ENCODE measurements at places on chromosomes 13 and 19.

DNA sequence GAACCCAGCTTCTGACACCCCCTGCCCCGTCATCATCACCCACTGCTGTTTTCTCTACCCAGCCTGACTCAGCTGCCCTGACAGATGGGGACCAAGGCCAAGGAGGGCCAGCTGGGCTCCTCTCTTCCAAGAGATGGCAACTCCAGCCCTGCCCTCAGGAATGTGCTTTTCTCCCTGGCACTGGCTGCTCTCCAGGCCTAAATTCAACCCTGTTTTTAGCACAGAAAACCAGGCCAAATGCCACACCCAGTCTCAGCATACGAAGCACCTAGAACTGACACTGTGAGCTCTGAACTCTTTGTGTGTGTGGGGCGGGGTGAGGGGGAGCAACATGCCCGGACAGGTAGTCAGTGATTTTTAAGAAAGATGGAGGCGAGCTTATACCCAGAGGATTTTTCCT is 23.4 kb upstream of the IGFL1 start:
- no peak for DNase-seq

- peak; percentile 97 for DNase-seq
Observed at GRCh38 chr19:54551293-54551692, 22.3 kb upstream of the LILRA2 start.

DNA sequence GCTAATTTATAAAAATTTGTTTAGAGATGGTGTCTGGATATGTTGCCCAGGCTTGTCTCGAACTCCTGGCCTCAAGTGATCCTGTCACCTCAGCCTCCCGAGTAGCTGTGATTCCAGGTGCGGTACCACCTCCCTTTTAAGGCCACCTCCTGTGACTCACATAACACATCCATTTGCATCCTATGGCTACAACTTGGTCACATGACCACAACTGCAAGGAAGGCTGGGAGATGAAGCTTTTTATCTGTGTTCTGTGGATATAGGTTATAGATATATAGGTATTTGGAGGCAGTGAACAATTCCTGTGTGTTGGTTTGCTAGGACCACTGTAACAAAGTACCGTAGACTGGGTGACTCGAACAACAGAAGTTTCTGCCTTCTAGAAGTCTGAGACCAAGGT is 6.0 kb downstream of the SPACA6 start:
- no peak for DNase-seq

- DNase-seq, result no peak
Observed at GRCh38 chr19:29503140-29503758, 22.5 kb upstream of the VSTM2B start.

GRCh38 chr19:33052352-33052972 is 12.2 kb downstream of the RHPN2 start:
- DNase-seq, result no peak

DNA sequence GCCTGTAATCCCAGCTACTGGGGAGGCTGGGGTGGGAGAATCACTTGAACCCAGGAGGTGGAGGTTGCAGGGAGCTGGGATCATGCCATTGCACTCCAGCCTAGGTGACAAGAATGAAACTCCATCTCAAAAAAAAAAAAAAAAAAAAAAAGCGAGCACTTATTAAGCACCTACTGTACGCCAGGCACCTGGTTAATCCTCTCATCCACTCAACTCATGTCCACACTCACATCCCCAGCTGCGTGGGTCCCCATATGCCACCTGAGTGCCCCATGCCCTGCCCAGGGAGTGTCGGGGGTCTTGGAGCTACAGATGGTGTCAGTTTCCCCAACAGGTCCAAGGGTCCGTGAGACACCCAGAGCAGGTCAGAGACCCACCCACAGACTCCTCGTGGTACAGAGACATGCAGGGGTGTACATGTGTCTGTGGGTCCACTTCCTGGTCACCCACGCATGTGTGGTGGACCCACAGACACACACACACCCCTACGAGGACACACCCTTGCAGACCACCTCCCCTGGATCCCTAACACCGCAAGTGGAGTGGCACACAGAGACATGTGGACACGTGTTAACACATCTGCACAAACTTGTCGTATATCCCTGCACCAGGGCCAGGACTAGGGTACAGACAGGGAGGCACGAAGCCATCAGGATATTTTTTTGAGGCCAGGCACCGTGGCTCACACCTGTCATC is 3.5 kb downstream of the INSL3 start:
- no peak for DNase-seq

GRCh38 chr19:54208784-54209057 is 8.1 kb downstream of the RPS9 start:
- no peak for DNase-seq

DNA sequence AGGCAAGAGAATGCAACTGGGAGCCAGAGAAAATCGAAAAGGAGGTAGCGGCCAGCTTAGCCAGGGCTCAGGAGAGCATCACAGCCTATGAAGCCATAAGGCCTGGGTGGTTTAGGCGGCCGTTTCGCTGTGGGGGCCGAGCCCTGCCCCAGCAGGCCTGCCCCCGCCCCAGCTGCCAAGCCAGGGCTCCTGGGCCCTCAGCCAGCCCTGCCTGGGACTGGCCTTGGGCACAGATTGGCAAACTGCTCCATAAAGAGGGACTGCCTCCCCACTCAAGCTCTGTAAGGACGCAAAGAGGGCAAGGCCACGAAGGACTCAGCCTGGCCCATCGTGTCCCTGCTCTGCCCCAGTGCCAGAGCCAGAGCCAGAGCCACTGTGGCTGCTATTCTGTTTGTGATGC is 10.2 kb downstream of the ZNF653 start:
- no peak for DNase-seq

GRCh38 chr19:33302974-33303790 is 848 bp upstream of the CEBPA start:
- DNase-seq, result peak; percentile 52

DNA sequence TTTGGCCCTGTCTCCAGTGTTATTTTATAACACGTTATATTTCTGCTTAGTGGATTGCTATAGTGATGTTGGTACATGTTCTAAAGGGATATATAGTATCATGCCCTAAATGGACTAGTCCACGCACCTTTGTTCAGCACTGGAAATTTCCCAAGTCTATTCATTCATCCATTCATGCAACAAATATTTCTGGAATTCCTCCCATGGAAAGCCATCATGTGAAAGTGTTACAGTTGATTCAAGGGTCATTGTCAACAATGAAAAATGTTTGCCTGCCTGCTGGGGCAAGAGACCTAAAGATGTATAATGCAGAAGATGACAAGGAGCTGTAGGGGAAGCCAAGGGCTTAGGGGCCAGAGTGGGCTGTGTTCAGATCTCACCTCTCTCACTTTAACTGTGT is 10.8 kb upstream of the HSPH1 start:
- no peak for DNase-seq

GRCh38 chr19:6535558-6536137 is 4.8 kb downstream of the TNFSF9 start:
- DNase-seq, result no peak

DNA sequence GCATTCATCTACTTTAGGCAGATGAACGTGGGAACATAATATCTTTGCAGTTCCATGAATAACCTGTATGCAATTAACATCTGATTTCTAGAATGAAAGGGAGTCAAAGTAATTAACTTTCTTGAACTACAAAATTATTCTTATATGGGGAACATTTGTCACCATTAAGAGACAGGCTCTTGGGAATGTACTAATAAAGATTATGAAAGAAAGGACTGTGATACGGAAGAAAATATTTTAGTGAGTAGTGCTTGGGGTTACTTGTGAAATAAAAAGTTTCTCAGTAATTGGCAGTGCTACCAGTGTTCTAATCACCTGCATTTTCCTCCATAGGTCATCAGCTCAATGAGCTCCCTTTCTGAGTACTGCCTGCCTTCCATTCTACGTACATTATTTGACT is 85.4 kb downstream of the FRY start:
- DNase-seq, result no peak

- peak; percentile 46 for DNase-seq
Observed at GRCh38 chr19:40221858-40222619, 3.9 kb upstream of the TTC9B start.

- DNase-seq, result no peak
Observed at GRCh38 chr19:56837492-56838023, 3.0 kb downstream of the PEG3 start.

- no peak for DNase-seq
Observed at GRCh38 chr13:77390391-77390790, 63.5 kb upstream of the MYCBP2 start.

DNA sequence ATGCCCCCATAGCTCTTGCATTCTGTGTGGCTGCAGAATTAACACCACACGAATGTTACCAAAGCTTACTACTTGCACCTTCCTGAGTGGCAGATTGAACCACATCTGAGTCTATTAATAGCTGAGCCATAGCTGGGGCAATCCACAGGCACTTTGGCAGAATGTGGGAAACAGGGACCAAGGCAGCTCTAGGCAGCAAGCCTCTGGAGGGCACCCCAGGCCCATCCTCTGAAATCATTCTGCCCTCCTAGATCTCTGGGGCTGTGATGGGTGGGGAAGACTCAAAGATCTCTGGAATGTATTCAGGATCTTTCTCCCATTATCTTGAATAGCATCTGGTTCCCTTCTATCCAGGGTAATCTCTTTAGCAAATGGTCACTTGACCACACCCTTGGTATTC is 139.3 kb downstream of the TNFRSF19 start:
- DNase-seq, result no peak

DNA sequence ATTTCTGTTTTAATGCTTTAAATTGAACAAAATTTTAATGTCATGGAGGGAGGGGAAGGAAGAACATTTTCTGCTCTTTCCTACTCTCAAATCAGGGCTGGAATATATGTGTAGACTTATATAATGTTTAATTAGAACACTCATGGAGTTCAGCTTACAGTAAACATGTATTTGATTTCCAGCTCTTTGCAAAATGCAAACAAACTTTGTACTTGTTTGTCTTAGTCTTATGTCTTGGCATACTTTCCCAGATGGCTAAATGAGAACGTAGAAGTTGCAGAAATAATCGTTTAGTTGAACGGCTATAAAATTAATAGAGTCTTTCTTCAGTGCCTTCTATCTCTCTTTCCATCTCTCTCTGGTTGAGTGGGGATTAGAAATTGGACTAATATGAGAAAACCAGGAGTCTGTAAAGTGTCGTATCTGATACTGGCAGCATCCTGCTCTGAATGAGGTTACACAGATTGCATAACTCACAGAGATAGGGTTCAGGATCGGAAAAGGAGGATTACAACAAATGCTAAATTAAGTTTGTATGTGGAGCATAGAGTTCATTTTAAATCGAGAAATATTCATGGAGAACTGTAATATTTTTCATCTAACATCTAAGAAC is 82.3 kb downstream of the FGF9 start:
- no peak for DNase-seq

GRCh38 chr13:48939728-48940127 is 36.0 kb upstream of the FNDC3A start:
- DNase-seq, result no peak

DNA sequence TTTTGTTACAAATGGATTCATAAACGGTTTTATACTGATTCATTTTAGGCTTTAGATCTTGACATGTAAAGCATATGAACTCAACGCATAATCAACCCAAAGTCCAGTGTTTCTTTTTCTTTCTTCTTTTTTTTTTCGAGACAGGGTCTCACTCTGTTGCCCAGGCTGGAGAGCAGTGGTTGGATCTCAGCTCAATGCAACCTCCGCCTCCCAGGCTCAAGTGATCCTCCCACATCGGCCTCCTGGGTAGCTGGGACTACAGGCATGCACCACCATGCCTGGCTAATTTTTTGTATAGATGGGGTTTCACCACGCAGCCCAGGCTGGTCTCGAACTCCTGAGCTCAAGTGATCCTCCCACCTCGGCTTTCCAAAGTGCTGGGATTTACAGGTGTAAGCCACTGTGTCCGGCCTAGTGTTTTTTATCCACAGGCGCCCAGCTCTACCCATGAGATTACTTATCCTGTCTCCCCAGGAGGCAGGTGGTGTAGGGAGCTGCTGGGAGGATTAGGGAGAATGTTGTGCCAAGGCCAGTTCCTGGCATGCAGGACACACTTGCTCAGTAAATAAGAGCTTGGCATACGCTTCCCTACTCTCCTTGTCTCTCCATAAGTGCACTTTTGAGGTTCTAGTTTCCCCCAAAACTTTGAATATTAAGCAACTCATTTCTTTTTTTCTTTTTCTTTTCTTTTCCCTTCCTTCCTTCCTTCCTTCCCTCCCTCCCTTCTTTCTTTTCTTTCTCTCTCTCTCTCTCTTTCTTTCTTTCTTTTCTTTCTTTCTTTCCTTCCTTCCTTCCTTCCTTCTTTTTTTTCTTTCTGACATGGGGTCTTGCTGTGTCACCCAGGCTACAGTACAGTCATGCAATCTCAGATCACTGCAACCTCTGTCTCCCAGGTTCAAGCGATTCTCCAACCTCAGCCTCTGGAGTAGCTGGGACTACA is 4.8 kb upstream of the CEBPA start:
- no peak for DNase-seq

DNA sequence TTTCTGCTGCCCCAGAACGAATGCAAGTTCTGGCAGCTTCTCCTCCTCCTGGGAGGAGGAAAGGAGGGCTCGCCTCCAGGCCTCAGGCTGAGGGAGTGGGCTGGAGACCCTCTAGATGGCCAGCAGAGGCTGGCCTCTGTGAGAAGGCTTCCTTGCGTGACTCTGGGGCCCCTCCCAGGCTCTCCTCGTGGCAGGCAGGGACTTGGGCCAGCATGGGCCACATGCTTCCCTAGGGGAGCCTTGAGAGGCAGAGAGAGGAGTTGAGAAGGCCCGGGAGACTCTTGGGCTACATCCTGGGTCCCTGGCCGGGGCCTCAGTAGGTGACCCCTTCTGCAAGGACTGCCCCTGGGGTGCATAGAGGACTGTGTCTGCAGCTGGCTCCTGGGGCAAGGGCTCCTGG is 25.9 kb downstream of the LYL1 start:
- no peak for DNase-seq

- no peak for DNase-seq
Observed at GRCh38 chr13:76715621-76716020, 170.6 kb downstream of the KCTD12 start.

- DNase-seq, result no peak
Observed at GRCh38 chr13:114109641-114110041, 22.8 kb downstream of the RASA3 start.

- DNase-seq, result no peak
Observed at GRCh38 chr19:43695985-43696704, 19.7 kb upstream of the IRGC start.

DNA sequence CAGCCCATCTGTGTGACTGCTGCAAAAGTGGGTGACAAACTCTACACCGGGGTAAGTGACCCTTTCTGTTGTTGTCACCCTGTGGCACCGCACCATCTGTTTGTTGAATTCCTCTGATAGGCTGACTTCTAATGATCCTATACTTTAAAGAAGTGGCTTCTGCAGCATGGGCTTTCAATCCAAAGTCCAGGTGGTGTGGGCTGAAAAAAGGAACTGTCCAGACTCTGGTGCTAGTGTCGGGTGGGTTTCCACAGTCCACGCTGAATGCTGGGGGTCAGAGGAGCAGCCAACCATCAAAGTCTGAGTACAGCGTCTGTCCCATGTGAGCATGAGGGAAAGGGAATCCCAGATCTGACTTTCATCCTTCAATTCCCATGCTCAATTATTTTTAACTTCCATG is 31.6 kb upstream of the SPATA13 start:
- no peak for DNase-seq

- no peak for DNase-seq
Observed at GRCh38 chr13:44768775-44769581, 192.8 kb upstream of the TSC22D1 start.

DNA sequence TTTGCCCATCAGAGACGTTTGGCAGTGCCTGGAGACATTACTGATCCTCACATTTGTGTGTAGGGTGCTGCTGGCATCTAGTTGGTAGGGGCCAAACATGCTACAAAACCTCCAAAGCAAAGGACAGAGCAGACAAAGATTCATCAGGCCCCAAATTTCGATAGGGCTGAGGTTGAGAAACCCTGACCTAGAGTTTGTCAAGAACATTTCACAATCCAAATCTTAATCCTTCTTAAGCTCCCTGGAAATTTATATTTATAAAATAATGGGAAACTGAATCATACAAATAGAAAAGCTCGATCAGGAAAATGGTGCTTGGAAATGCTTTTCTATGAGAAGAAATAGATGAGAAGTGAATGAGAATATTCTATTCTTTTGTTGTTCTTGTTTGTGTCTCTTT is 273.6 kb downstream of the DCT start:
- DNase-seq, result no peak

All from NCI-H526 treated with DMSO at 0.1 percent for 48 hours (cell line).